ENCODE measurements at places on chromosomes 13 and 19.

DNA sequence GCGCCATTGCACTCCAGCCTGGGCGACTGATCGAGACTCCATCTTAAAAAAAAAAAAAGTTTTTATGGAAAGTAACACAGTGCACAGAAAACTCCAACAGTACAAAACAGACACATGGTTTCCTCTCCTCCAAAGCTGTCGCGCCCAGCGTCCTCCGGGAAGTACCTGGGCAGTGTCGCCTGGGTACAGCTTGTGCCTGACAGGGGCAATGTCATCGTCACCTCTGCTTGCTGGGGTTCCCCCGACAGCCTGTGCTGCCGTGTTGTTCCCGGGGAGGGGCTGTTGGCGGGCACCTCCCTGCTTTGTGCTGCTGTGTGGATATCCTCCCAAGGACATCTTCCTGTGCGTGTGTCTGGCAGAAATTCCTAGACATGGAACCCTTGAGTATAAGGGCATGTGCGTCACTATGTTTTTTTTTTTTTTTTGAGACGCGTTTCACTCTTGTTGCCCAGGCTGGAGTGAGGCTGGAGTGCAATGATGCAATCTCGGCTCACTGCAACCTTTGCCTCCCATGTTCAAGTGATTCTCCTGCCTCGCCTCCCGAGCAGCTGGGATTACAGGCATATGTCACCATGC lies 2.4 kb upstream of the F2RL3 start:
- no peak for DNase-seq

GRCh38 chr13:76638882-76639281 lies 247.3 kb downstream of the KCTD12 start:
- no peak for DNase-seq

- DNase-seq = no peak
Observed at GRCh38 chr13:83423861-83424260, 458.4 kb downstream of the SLITRK1 start.

- DNase-seq = no peak
Observed at GRCh38 chr13:59504407-59504806, 659.3 kb downstream of the DIAPH3 start.

DNA sequence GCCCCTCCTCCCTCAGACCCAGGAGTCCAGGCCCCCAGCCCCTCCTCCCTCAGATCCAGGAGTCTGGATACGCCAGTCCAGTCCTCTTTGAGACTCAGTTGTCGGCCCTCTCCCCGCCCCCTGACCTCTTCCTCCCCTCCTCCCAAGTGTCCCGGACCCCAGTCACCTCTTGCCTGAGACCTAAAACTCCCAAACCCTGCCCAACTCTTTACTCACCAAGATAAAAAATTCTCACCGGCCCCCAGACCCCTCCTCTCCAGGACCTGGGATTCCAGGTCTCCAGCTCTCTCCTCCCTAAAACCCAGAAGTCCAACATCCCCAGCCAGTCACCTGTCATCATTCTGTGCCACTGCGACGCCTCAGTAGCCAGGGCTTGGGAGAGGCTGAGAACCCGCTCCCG lies 1.4 kb upstream of the HSD17B14 start:
- DNase-seq = no peak

DNA sequence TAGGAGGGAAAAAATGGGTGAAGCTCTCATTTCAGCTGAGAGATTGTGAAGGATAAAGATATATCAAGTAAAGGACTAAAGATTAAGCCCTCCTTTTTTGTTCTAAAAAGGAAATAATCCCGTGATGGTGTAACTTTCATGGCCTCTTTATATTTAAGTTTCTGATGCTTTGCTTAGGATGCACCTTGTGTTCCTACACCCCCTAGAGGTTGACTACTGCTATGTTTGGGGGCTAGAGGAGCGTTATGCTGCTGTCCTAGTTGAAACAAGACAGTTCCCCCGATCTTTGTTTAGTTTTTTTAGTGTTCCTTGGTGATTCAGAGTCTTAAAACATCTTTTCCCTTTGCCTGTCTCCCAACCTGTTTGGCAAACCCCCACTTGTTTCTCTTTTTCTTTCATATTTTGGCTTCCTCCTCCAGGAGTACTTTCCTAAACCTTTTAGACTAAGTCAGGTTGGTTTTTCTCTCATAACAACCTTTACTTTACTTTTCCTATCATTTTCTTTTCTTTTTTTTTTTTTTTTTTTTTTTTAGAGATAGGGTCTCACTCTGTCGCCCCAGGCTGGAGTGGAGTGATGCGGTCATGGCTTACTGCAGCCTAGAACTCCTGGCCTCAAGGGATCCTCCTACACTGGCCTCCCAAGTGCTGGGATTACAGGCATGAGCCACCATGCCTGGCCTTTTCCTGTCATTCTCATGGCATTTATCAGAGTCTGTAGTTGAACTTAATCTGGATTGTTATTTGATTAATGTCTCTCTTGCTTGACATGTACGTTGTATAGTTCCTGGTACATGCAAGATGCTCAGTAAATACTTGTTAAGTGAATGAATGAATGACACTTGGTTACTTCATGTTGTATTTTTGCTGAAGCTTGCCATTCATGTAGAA lies 2.8 kb downstream of the UBA2 start:
- DNase-seq = no peak

- DNase-seq = no peak
Observed at GRCh38 chr13:102191951-102192502, 209.8 kb downstream of the FGF14 start.

- no peak for DNase-seq
Observed at GRCh38 chr13:85303630-85304029, 495.6 kb downstream of the SLITRK6 start.

- no peak for DNase-seq
Observed at GRCh38 chr19:51800473-51801244, 5.7 kb downstream of the FPR3 start.

DNA sequence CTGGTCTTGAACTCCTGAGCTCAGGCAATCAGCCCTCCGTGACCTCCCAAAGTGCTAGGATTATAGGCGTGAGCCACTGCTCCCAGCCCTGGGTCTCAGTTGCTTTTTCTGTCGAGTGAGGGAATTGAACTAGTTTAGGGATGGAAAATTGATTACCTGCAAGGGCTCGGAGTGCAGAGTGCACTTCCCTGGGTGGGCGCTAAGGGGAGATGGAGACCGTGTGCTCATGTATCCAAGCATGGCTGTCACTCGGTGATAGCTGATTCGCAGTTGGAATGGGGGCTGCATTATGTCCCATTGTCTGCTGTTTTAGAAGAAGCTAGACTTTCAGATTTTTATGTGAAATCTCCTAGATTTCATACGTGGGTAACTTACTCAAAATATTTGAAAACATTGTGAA lies 139.9 kb upstream of the RFC3 start:
- no peak for DNase-seq

DNA sequence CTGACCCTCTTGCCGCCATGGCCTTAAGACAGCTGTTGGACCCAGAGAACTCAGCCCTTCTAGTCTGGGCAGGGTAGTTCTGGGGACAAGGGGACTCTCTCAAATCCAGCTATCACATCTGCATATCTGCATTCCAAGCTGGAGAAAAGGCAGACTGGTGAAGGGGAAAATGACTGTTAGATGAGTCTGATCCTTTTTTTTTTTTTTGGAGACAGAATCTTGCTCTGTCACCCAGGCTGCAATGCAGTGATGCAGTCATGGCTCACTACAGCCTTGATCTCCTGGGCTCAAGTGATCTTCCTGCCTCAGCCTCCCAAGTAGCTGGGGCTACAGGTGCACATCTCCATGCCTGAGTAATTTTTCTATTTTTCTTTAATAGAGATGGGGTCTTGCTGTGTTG lies 114.3 kb downstream of the SIPA1L3 start:
- DNase-seq = no peak

DNA sequence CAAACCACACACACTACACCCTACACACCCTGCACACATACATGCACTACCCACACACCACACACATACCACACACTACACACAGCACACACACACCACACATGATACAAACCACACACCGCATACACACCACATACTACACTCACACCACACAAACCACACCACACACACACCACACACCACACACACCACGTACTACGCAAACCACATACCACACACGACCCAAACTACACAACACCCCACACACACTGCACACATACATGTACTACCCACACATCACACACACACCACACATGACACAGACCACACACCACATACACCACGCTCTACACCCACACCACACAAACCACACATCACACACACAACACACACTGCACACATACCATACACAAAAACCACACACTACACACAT lies 6.6 kb downstream of the MAG start:
- DNase-seq = no peak

- no peak for DNase-seq
Observed at GRCh38 chr19:30036154-30037129, 94.4 kb downstream of the URI1 start.

DNA sequence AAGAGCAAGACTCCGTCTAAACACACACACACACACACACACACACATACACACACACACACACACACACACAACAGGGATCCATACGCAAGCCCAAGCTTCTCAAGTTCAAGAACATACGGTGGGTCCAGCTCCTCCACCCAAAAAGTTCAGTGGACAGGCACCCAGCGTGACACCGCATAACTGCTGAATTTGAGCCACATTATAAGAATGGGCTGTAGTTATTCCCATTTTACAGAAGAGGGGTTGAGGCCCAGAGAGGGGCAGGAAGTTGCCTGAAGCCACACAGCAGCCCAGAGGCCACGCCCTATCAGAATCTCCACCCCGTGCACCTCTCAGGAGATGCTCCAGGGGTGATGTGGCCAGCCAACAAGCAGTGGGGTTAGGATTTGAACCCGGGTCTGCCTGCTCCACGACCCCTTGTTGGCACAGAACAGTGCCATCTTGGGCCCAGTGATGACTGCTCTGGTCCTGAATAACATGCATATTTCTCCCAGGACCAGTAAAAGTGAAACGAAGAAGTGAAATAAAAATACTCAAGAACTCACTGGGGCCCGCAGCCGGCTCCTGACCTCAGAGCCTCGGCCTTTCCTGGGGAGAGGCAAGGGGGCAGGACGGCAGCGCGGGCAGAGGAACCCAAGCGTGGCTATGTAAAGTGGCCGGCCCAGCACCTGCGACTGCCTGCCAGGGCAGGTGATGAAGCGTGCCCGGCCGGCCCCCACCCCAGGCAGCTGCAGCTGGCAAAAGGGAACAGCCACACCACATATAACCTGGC lies 61.9 kb downstream of the AP1M1 start:
- no peak for DNase-seq

DNA sequence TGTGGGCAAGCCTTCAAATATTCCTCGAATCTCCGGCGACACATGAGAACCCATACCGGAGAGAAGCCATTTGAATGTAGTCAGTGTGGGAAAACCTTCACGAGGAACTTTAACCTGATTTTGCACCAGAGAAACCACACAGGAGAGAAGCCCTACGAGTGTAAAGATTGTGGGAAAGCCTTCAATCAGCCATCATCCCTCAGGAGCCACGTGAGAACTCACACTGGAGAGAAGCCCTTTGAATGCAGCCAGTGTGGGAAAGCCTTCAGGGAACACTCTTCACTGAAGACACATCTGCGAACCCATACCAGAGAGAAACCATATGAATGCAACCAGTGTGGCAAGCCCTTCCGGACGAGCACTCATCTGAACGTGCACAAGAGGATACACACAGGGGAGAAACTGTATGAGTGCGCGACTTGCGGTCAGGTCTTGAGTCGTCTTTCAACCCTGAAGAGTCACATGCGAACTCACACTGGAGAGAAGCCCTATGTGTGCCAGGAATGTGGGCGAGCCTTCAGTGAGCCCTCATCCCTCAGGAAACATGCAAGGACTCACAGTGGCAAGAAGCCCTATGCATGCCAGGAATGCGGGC lies 28.8 kb downstream of the ZNF333 start:
- no peak for DNase-seq

GRCh38 chr19:44876930-44877535 lies 14.0 kb upstream of the TOMM40 start:
- peak; percentile 0 for DNase-seq

GRCh38 chr19:41308450-41309179 lies 1.4 kb upstream of the CCDC97 start:
- peak; percentile 68 for DNase-seq

- DNase-seq = no peak
Observed at GRCh38 chr13:41991936-41992335, 31.0 kb upstream of the VWA8 start.

GRCh38 chr19:30107251-30107650 lies 165.2 kb downstream of the URI1 start:
- no peak for DNase-seq

DNA sequence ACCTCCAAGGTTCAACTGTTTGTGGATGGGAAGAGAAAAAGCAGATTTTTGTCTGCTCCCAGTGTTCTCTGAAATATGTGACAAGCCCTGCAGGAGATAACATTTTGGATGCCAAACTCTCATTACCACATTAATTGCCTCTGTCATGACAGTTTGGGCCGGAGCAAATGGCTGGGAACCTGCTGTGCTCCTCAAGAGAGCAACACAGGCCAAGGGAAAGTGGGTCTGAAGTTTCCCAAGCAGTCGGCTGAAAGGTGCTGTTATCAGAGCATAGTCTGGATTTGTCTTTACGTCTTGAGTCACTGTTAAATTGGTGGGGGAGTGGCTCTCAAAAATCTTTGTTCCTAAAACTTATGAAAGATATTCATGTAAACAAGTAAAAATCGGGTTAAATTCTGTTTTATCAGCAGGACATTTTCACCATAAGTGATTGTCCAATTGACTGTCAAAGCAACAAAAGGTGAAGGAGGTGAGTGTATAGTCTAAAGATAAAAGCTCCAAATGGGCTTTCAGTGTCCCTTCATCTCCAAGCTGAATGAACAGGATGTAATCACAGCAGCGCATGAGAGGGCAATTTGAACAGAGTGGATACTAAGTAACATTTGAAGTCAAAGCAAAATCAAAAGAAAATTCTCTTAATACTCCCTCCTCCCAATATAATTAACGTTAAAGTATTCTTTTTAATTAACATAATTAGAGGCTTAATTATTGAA lies 844.8 kb downstream of the PCDH17 start:
- DNase-seq = peak; percentile 14

DNA sequence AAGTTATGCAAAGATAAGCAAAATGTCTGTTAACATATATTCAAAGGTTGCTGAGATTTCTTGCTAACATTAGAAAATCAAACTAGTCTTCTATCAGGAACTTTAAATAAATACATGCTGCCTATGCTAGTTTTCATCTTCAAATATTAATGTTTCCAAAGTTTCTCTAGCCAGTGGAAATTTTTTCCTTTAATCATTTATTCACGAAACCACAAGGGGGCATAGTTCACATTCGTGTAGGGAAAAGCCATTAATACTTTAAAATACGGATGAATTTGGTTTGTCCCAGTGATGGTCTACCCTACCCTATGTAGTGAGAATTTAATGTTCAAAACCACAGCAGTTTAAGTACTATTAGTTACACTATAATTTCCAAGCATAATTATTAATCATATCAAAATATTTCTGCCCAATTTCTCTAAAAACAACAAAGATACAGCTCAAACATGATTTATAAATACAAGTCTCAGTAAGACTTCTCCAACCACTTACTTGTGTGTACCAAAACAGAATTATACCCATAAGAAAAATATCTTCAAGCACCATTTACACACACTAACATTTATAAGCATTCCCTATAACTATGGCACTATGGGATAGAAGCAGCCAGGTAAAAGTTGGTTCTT lies 16.2 kb downstream of the NUFIP1 start:
- DNase-seq = no peak

DNA sequence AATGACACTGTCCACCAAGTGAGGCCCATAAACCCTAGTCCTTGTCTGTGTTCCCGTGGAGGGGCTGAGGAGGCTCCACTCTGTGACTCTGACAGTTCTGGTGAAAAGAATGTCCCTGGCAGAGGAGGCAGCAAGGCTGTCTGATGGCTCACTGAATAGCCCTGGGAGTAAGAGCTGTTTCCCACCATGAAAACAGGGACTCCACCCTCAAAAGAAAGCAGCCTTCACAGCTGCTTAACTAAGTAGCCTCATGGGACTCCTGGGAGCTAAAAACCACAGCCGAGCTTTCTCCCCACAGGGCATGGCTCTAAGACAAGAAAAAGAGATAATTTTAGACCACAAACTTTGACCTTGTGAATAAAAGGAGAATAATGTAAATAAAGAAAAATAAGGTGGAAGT lies 135.1 kb upstream of the FRY start:
- peak; percentile 16 for DNase-seq

Data from DMS153 (cell line).